ENCODE measurements at places on chromosomes 11 and 22.

- no peak for DNase-seq
Measured at GRCh38 chr11:27291954-27292636, 70.9 kb downstream of the CCDC34 start.

DNA sequence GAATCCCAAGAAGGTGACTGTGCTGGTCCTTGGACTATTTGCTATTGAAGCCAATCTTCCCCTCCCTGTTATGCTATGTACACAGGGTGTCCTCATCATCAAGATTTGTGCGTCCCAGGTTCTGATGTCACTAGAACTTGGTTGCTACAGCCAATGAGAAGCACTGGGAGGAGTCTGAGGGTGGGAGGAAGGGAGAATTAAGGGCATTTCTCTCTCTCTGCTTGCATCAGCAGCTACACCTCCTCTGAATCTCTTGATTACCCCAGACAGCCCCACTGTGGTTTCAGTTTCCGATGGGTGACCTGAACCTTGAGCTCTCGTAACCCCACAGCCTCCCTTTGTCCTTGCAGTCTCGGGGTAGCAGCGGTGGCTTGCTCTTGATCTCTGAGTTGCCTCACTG, 212.4 kb upstream of the SESN3 start:
- DNase-seq = no peak

- no peak for DNase-seq
Measured at GRCh38 chr11:35785287-35786167, 123.0 kb downstream of the TRIM44 start.

- no peak for DNase-seq
Measured at GRCh38 chr11:113725407-113725806, 19.3 kb upstream of the TMPRSS5 start.

- peak; percentile 40 for DNase-seq
Measured at GRCh38 chr11:123577081-123577598, 77.3 kb downstream of the SCN3B start.

- no peak for DNase-seq
Measured at GRCh38 chr11:48041877-48042695, 61.7 kb downstream of the PTPRJ start.

DNA sequence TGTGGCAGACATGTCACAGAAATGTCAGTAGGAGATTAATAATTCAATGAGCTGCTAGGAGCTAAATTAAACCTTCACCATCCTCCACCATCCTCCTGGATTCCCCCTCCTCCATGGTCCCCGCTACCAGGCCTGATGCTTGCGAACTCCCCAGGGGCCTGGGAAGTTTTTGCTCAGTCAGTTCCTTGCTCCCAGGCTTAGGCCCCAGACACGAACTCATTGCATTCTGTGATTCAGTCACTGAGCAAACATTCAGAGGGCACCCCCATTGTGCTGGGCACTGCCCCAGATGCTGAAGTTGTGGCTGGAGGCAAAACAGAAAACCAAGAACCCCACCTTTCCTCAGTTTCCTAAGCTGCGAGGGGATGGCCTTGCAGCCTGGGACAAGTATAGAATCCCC, 14.3 kb downstream of the NPTXR start:
- no peak for DNase-seq

GRCh38 chr11:132125988-132126871, 755.8 kb downstream of the NTM start:
- peak; percentile 28 for DNase-seq

- DNase-seq = no peak
Measured at GRCh38 chr11:2095542-2095941, 43.6 kb downstream of the IGF2 start.

DNA sequence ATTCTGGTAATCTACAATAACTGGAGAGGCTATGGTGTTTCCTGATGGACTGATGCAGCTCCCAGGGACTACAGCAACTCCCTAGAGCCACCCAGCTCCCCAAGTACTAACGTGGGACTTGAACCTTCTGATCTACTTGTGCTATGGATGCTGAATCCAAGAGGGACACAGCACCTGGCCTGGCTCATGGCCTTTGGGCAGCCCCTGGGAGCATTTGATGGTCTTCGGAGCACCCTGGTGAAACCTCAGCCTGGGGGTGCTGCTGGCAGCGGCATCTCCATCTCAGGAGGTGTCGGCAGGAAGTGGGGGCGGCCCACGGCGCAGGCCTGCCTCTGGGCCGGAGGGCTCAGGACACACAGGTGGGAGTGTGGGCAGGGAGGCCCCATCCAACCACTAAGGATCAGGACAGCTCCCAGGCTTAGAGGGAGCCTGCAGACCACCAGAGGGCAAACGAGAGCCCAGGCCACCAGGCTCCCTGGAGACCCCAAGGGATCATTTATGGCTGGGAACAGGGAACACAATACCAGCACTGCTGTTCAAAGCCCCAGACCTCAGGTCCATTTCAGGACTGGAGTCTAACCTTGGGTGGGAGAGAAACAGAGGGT, 8.7 kb downstream of the EHD1 start:
- no peak for DNase-seq

DNA sequence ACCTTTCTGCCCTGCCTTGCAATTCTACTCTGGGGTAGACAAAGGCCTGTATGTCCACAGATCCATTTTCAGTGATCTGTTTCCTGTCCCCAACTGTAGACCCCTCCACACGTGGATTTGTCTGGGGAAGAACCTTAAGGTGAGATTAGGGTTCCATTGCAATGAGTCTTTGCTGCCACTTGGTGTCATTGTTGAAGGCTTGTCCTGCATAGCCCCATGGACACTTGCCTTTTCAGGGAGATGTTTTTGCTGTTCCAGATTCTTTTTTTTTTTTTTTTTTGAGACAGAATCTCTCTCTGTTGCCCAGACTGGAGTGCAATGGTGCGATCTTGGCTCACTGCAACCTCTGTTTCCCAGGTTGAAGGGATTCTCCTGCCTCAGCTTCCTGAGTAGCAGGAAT, 21.8 kb downstream of the SERPING1 start:
- DNase-seq = no peak

GRCh38 chr11:30560206-30561106, 25.7 kb downstream of the MPPED2 start:
- no peak for DNase-seq

DNA sequence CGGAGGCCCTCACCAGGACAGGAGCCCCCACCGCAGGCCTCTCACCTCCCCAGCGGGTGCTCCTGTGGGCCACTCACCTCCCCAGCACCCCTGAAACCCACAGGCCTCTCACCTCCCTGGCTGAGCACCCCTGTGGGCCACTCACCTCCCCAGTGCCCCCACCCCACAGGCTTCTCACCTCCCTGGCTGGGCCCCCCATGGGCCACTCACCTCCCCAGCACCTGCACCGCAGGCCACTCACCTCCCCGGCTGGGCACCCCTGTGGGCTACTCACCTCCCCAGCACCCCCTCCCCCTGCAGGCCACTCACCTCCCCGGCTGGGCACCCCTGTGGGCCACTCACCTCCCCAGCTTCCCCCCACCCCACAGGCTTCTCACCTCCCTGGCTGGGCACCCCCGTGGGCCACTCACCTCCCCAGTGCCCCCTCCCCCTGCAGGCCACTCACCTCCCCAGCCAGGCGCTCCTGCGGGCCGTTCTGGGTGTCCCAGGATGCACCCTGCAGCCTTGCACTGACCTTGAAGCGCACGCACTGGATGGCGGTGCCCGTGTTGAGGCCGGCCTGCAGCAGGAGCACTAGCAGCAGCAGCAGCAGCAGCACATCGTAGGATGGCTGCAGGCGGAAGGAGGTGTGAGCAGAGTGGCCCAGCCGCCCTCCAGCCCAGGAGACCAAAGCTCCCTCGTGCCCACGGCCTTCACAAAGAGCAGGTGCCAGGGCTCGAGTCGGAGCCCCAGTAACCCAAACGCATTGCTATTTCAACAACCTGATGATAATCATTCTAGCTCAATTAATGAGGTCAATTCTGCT, 5.7 kb upstream of the TTLL8 start:
- no peak for DNase-seq

- DNase-seq = no peak
Measured at GRCh38 chr11:32429477-32429876, 5.9 kb downstream of the WT1 start.

DNA sequence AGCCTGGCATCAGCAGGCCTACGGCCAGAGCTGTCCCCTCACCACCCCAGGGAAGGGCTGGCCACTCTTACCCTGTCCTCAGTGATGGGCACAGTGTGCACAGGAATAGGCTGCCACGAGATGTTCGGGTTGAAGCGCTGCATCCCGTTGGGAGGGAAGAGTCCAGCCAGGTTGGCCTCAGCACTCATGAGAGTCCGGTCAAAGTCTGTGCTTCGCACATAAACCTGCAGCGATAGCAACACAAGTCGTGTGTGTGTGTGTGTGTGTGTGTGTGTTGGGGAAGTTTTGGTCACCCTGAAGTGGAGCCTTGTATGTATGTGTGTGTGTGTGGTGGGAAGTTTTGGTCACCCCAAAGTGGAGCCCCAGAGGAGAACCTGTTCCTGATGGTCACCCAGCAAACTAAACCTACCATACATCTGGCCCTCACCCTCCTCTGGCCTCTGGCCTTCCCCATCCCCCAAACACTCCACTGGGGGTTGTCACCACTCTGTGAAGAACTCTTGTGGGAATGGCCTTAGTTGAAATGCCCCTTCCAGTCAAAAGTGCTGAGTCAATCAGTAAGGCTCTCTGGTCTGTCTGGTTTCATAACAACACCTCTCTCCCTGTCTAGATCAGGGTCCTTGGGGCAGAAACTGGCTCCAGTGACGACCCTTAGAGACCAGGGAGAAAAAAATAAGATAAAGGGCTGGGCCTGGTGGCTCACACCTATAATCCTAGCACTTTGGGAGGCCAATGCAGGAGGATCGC, 2.8 kb downstream of the ACP2 start:
- no peak for DNase-seq

- DNase-seq = no peak
Measured at GRCh38 chr22:39109361-39109760, 12.3 kb downstream of the APOBEC3H start.

GRCh38 chr11:118304227-118304567, 333 bp upstream of the CD3E start:
- DNase-seq = no peak

DNA sequence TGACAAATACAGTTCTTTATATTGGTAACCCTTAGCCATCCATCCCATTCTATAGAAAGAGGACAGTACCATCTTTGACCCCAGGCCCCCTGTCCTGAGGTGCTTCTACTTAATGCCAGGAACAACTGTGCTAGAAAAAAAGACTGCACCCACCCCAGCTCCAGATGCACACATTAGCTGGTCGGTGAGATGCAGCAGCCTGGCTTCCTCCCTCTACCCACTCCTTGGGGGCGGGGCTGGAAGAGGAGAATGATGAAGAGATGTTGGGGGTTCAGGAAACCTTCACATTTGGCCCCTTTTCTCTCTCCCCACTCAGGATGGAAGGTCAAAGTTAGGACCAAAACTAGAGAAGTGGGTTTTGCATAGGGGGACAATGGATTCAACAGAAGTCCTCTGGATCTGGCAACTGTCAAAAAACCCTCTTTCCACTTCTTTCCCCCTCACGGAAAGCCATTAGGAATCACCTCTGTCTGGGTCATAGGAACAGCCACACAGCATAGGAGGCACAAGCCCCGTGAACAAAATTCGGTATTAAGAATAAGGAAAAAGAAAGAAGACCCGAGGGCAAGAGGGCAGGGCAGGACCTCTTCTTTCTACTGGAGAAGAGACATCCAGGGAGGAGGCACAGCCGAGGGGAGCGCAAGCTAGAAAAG, 755 bp downstream of the NRIP3 start:
- DNase-seq = no peak

- no peak for DNase-seq
Measured at GRCh38 chr11:25094085-25094802, 597.4 kb downstream of the LUZP2 start.

DNA sequence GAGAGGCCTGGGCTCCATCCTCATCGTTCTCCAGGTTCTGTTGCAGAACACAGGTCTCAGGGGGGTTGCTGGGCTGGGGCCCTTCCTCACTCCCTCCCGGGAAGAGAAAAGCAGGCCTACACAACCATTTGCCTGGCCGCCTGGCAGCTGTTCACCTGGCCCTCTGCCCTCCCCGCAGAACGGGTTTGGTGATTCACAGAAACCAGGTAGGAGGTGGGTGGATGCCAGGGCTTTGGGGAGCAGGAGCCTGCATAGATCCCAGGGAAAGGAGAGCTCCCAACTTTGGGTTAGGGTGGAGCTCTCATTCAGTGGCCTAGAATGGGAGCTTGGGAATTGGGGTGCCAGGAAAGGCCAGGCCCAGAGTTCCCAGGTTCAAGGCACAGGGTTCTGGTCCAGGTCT, 995 bp downstream of the TMEM134 start:
- no peak for DNase-seq

GRCh38 chr11:75453916-75454655, 21.1 kb upstream of the KLHL35 start:
- DNase-seq = no peak

DNA sequence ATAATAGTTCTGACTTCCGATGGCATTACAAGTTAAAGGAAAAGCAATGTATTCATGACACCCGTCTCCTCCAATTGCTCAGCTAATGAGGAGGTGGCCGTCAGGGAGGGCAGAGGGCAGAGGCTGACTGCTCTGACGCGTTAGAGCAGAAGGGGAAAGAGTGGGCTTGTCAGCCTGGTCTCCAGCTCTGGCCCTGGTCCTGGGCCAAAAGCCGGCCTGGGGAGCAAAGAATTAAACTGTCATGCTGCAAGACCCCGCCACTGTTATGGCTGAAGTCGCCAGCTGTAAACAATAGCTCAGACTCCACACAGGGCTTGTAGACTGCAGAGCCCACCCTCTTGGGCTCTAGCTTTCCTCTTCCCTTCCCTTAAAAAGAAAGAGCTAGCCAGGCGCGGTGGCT, 119.7 kb downstream of the NAT10 start:
- DNase-seq = no peak

GRCh38 chr11:71930556-71931244, 1.9 kb downstream of the RNF121 start:
- DNase-seq = no peak

- DNase-seq = no peak
Measured at GRCh38 chr11:47711816-47712215, 3.4 kb downstream of the AGBL2 start.

- no peak for DNase-seq
Measured at GRCh38 chr11:17606233-17607082, 59.4 kb downstream of the OTOG start.

GRCh38 chr11:12390687-12391110, 13.3 kb downstream of the PARVA start:
- no peak for DNase-seq

DNA sequence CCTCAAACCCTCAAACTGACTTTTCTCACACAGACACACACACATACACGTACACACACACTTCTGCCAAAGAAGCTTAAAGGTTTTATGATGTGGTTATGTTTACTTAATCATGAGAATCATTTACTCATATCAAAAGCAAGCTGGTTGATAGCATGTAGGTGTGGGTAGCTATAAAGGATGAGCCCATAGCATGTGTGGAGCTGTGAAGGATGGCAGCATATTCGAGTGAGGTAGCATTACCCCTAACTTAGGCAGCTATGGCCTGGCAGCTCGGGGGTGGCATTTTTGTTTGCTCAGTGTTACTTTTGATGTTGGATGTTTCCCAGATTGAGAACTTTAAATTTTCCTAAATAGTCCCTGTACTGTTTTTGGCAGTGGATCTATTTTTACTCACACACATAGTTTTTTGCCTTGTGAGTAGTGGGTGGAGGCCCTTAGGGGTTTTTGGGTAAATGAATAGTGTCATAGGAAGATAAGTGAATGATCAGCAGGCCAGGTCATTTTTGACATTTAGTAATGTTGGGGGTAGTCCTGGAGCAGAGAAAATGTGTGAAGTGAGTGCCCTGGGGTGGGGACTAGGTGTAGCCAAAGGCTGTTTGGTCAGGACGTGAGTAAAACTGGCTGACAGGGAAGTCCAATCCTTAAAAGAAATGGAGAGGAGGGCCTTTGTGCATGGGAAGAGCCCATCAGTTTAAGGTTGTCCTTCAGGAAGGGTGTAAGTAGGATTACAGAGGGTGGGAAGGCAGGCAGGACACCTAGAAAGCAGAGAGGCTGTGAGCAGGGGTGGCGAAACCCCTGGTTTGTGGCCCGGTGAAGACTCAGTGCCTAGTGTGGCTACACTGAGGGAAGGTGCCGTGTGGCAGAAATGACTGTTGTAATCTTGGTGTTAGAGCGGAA, 7.1 kb downstream of the YWHAH start:
- no peak for DNase-seq
